Cortex of kidney (tissue), 1 donor: ENCODE measurements at places on chromosomes 5 and 9.

GRCh38 chr9:99693888-99694287 is 127.8 kb upstream of the NR4A3 start:
- DNase-seq = no peak

GRCh38 chr9:77832639-77833038 is 184.5 kb upstream of the GNA14 start:
- DNase-seq = no peak

DNA sequence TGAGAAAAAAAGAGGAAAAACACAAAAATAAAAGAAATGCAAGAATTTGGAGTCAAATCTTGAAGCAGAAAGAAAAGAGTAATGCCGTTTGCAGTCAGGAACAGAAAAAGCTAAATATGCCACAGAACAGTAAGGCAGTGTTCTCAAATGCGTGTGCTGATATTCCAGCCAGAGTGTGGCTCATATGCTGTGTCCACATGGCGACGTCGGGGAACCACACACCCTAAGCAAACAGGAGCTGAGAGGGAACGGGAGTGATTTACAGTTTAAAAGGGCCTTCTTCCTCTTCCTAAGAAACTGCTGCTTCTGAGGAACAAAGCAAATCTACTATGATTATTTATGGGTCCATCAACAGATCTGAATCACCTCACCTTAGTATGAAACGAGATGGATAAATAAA is 42.7 kb downstream of the DDX31 start:
- DNase-seq = no peak

DNA sequence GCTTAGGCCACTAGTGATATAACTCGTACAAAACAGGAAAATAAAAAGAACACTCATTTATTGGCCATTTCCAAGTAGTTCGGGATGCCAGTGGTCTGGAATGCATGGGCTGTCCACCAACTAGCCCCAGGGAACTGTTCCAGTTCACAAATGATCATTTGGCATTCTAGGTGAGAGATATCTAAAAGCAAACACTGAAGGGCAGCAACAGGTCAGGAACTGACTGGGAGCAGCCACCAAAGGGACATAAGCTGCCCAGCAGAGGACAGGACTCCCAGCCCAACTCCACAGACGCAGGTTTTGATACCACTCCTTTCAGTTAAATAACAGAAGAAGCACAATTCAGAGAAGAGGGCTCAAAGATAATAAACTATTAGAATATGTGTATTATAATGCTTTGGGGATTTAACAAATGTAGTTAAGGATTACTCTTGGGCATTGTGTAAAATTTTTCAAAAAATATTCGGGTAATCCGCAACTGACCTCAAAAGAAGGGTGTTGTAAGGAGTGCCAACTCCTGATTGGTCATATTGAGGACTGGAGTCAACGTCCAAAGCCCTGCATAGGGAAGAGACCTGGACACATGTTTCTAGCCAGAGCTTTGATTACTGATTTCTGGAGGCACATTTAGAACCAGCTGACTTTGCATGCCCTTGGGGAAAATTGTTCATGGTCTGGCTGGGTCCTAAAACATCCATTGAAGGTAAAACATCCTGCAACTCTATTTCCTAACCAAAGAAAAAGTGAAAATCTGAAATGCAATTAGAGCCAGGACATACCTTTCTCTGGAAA is 320.0 kb downstream of the DNAH5 start:
- DNase-seq = no peak

- no peak for DNase-seq
Observed at GRCh38 chr5:81140441-81140840, 92.7 kb upstream of the CKMT2 start.

- DNase-seq = no peak
Observed at GRCh38 chr5:143008809-143009521, 238.8 kb downstream of the ARHGAP26 start.

DNA sequence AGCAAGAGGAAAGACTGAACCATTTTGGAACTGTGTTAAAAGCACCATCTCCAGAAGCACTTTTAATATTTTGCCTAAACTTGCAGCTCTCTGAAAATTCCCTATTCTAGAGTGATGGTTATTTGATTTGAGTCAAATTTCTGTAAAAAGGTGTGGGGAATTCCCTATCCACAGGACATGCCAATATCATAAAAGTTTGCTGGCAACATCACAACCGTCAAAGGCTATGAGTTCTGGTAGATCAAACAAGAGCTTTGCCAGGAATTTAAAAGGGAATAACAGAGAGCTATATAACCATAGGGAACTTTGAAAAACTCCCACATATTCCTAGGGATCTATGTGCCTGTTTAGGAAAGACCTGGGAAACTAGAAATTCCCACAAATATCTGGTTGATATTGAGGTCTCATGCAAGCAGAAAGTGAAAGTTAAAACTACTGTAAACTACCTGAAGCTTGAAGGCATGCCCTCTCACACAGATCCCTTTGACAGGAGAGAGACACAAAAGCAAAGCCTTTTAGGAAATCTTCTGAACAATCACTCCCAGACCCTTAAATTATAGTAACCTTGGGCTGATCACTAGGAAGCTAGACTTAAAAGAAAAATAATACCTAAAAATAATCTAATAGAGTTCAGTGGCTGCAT is 549.9 kb downstream of the ANXA1 start:
- no peak for DNase-seq

DNA sequence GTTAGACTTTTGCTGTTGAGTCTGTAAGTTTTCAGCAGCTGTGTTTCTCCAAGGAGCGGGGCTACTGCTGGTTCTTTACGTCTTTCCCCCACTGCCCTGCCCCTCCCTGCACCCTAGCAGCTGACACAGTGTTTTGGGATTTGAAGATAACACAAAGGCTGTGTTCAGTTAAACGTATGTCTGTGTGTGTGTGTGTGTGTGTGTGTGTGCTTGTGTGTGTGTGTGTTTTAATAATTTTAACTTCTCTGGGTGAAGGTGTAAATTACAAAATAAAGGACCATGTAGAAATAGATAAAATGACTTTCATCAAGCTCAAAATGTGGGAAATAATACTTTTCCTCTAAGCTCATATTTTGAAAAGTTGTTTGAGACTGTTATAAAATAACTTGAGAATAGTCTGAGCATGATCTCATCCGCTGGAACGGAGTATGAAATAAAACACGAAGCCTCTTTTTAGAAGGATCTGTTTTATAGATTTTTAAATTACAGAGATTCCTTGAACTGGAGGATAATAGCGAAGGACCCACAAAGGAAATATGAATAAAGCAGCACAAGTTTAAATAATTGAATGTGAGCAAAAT is 10.9 kb downstream of the ABL1 start:
- no peak for DNase-seq

GRCh38 chr9:93161786-93162562 is 22.0 kb upstream of the WNK2 start:
- no peak for DNase-seq

DNA sequence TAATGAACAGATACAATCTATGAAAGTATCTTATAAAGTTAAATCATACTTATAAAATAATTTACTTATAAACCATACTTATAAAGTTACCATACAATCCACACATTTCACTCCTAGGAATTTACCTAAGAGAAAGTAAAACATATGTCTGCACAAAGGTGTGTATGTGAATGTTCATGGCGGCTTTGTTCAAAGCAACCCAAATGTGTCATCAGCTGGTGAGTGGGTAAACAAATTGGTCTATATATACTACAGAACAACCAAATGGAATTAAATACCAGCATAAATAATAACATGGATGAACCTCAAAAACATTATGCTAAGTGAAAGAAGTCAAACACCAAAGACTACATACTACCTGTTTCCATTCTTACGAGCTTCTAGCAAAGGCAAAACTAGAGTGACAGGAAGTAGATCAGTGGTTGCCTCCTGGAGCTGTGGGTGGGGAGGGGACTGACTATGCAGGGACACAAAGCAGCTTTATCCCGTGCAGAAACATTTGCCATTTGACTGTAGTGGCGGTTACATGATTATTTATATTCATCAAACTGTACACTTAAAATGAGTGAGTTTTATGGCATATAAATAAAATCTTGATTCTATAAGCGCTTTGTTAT is 10.6 kb downstream of the TRAF1 start:
- no peak for DNase-seq

- DNase-seq = no peak
Observed at GRCh38 chr5:114391321-114391720, 29.5 kb downstream of the KCNN2 start.

- DNase-seq = no peak
Observed at GRCh38 chr5:11104210-11104609, 343.2 kb upstream of the DAP start.

DNA sequence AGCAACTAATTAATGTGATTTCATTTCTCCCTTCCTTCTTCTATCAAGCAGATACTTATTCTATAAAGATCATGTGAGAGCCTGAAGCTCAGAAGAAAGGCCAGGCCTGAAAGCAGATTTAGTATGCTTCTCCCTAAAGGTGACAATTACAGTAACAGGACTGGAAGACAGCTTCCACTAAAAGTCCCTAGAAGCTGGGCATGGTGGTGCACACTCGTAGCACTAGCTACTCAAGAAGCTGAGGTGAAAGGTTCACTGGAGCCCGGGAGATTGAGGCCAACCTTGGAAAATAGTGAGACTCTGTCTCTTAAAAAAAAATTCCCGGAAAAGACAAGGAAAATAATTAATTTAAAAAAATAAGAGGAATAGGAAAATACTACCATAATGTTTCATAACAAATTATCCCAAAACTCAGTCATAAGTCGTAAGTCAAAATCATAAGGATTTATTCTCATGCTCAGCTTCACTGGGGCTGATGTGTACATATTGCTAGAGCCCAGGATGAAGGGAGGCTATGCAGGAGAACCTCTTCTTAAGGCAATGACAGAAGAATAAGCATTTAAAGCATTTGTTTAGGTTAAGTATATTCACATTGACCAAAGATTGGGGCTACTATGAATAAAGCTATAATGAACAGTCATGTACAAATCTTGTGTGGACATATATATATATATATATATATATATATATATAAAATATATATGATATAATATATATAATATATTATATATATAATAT is 210.8 kb upstream of the SMARCA2 start:
- no peak for DNase-seq
